ENCODE measurements at places on chromosomes 1 and 21. TPM values are rescaled to one million over a fixed set of nuclear protein-coding genes. Genes with fewer than 3 reads are reported as not detected.

The ZSCAN20 gene
- 5.4 TPM for total RNA-seq

The CCDC27 gene
- total RNA-seq = not detected

The MAN1C1 gene
- total RNA-seq = 10.1 TPM

The KCNH1 gene
- not detected for total RNA-seq

The DCDC2B gene
- not detected for total RNA-seq

The KAZN gene
- 0.90 TPM for total RNA-seq

The LRIG2 gene
- 10.2 TPM for total RNA-seq

The SERPINC1 gene
- total RNA-seq = not detected

The TSPEAR gene
- not detected for total RNA-seq

The TNFSF18 gene
- not detected for total RNA-seq

The CDC73 gene
- 52.4 TPM for total RNA-seq

Measured in activated CD4-positive, alpha-beta T cell treated with anti-CD3 and anti-CD28 coated beads for 36 hours (primary cell).